ENCODE measurements at places on chromosomes 3 and 15.

GRCh38 chr3:79490165-79491028 lies 277.4 kb downstream of the ROBO1 start:
- DNase-seq: no peak

DNA sequence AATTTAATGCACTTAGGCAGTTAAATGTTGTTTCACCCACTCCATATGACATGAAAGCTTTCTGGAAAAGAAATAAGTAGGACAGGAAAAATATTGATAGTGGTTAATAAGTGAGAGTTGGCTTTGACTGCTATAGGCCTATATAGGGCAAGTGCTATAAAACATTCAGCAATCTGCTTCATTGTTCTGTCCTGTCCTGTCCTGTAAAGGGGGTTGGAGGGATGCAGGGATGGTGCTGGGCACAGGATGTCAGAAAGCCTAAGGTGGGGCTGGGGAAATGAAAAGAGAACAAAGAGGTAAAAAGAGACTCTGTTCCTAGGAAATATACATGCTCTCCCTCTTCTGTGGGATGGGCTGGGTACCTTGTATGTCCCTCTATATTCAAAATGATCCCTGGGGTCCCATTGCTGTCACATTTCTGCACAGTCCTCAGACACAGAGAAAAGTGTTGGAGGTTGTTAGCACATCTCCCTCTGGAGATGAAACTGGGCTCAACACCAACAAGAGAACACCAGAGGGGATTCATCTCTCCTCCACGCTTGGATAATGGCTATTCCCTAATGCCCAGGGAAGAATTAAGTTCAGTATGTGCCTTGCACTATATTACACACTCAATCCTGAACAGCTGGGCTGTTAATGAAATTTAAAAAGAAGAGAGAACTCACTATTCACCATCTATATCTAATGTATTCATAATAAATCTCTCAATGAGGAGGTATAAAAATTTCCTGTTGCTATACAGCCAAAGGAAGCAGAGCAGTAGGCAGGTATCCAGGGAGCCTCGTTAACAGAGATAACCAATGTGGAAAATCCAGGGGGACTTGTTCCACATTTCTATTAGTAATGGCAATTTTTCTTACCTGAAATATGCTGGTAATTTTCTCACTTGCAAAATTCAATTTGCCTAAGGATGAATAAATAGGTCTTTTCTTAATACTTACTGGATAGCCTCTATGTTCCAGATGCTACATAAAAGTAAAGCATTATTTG lies 108.1 kb upstream of the ZBED2 start:
- DNase-seq: no peak

GRCh38 chr3:119774444-119774843 lies 7.5 kb upstream of the NR1I2 start:
- DNase-seq: no peak

DNA sequence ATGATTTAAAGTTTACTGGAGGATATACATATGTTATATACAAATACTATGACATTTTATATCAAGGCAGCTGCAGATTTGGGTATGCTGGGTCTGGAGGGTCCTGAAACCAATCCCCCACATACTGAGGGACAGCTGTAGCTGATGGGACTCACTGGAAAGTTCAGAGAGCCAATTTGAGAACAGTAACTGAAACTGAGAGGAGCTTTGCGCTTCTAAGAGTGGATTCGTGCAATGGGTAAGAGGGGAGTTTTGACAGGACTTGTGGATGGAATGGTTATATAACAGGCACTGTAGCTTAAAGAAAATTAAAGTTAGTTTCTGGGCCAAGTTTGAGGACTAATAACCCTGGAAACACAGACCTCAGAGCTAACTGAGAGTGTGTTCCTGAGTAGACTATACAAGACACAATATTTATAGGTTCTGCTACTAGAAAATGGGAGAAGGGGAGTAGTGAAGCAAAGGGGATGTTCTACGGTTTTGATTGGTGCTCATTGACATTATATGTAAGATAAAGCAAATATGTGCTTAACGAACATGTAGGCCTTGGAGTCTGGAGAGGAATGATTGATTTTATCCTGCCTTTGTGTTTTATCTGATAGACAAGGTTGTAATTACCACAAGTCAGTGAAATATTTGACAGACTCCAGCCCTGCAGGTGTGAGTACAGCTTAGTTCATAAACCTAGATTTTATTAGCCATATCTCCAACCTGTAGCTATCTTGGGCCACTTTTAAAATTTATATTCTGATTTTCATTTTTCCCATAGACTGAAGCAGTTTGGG lies 4.8 kb upstream of the ZMAT3 start:
- DNase-seq: no peak

- DNase-seq: no peak
Observed at GRCh38 chr3:124985349-124985748, 50.8 kb upstream of the MUC13 start.

- no peak for DNase-seq
Observed at GRCh38 chr15:76903251-76903681, 1.9 kb downstream of the SCAPER start.

- DNase-seq: no peak
Observed at GRCh38 chr3:141009496-141009895, 41.7 kb upstream of the SPSB4 start.

GRCh38 chr15:67161412-67161811 lies 93.0 kb downstream of the AAGAB start:
- DNase-seq: no peak

DNA sequence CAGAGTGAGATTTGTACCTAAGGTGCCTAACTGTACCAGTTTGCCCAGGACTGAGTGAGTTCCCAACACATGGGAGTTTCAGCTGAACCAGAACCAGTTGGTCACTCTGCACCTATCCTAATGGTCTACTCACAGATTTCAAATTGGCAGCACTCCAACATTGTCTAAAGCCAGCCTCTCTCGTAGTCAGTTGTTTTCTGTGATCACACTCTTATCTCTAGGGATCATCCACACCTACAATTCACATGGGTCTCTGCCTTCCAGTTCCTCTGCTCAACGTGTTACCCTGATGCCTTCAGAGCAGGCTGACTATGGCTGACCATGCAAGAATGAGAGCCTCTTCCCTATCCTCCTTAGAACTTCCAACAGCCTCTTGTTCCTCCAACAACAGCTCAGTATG lies 624.8 kb downstream of the NTRK3 start:
- no peak for DNase-seq
